Camera-type eye (tissue), 1 donor: ENCODE measurements at places on chromosomes 5 and 9. TPM values are rescaled to one million over a fixed set of nuclear protein-coding genes. Genes with fewer than 3 reads are reported as not detected.

The PPP2CA gene
- total RNA-seq, result 220 TPM

The PIP5KL1 gene
- 3.2 TPM for total RNA-seq

The BAAT gene
- total RNA-seq, result 0.22 TPM

The SPINK7 gene
- total RNA-seq, result not detected

The TNIP1 gene
- total RNA-seq, result 66.5 TPM

The UBE2D2 gene
- 65.7 TPM for total RNA-seq

The LCN9 gene
- not detected for total RNA-seq

The ORM2 gene
- not detected for total RNA-seq

The NPR3 gene
- 23.7 TPM for total RNA-seq

The PCDHGA12 gene
- 12.6 TPM for total RNA-seq

The CRB2 gene
- 36.4 TPM for total RNA-seq

The ADAMTSL1 gene
- 85.3 TPM for total RNA-seq

The ARID3C gene
- total RNA-seq, result not detected

The GNA14 gene
- total RNA-seq, result 4.3 TPM

The ARL14EPL gene
- total RNA-seq, result not detected

The SCGB3A1 gene
- 2.2 TPM for total RNA-seq

The SLC1A3 gene
- 183 TPM for total RNA-seq

The PCDHB8 gene
- total RNA-seq, result 3.4 TPM

The LCN1 gene
- 13.0 TPM for total RNA-seq

The MACROH2A1 gene
- 274 TPM for total RNA-seq

The LPAR1 gene
- total RNA-seq, result 50.1 TPM

The PCDHGB4 gene
- 20.7 TPM for total RNA-seq

The LCN10 gene
- 1.4 TPM for total RNA-seq

The IL13 gene
- not detected for total RNA-seq

The TAS2R1 gene
- total RNA-seq, result not detected

The DPP7 gene
- total RNA-seq, result 37.5 TPM

The GMCL2 gene
- total RNA-seq, result not detected

The AUH gene
- total RNA-seq, result 55.1 TPM

The PCDHGB6 gene
- 15.1 TPM for total RNA-seq

The ITK gene
- 0.44 TPM for total RNA-seq

The CAMLG gene
- 31.0 TPM for total RNA-seq

The CAMK4 gene
- 28.8 TPM for total RNA-seq

The GDNF gene
- 0.49 TPM for total RNA-seq

The SLC45A2 gene
- total RNA-seq, result 6.4 TPM

The ADGRD2 gene
- not detected for total RNA-seq

The ZNF658 gene
- total RNA-seq, result 18.3 TPM

The PCDHGB7 gene
- 26.6 TPM for total RNA-seq

The NUTM2G gene
- not detected for total RNA-seq
